Spinal cord (tissue), 10 donors: ENCODE measurements at places on chromosomes 16 and 17. TPM values are rescaled to one million over a fixed set of nuclear protein-coding genes. Genes with fewer than 3 reads are reported as not detected.

The IGFALS gene
- polyA plus RNA-seq: 1.3 TPM

The OR3A2 gene
- 1.3 TPM for polyA plus RNA-seq

The PLEKHG4 gene
- polyA plus RNA-seq: 6.1 TPM

The EVPLL gene
- 0.70 TPM for polyA plus RNA-seq

GRCh38 chr17:69335058-69335457, 8.1 kb upstream of the ABCA5 start:
- no peaks in the 10 kb centered on the region for H3K4me1 ChIP-seq
- DNase-seq: no peak
- H3K27me3 ChIP-seq: no peaks in the 10 kb centered on the region

DNA sequence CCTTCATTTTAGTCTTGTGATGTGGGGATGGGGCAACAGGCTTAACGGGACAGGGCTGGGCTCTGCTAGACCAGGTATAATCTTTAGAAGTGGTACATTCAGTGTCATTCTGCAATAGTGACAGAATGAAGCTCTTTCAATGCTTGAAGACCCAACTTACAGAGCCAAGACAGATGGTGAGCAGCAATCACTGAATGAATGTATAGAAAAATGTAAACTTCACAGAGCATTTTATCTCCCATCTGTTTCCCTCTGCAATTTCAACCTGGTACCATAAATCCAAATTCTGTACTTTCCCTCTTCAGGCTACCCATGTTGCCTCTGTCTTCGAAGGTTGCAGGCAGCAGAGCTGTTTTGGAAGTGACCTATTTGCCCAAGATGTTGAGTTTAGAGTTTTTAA, 33.5 kb upstream of the GOT2 start:
- H3K4me3 ChIP-seq: no peak overlapping the region
- no peaks in the 10 kb centered on the region for H3K4me1 ChIP-seq
- no peaks in the 10 kb centered on the region for H3K27me3 ChIP-seq
- no peak overlapping the region for H3K27ac ChIP-seq

- no peaks in the 10 kb centered on the region for H3K27me3 ChIP-seq
- H3K27ac ChIP-seq: no peak overlapping the region
- H3K4me3 ChIP-seq: no peak overlapping the region
- DNase-seq: no peak
These were observed 334.8 kb downstream of the CBLN1 start for GRCh38 chr16:48946686-48947370.

- no peak overlapping the region for H3K27ac ChIP-seq
- H3K36me3 ChIP-seq: no peaks in the 10 kb centered on the region
- H3K4me1 ChIP-seq: peaks cover 8% of the 10 kb centered on the region
- peaks cover 5% of the 10 kb centered on the region for H3K27me3 ChIP-seq
These were observed 321.4 kb downstream of the FOXL1 start for GRCh38 chr16:86899757-86900156.

GRCh38 chr17:48062273-48062672, 14.1 kb downstream of the NFE2L1 start:
- peaks cover 60% of the 10 kb centered on the region for H3K36me3 ChIP-seq
- H3K4me1 ChIP-seq: no peaks in the 10 kb centered on the region
- DNase-seq: no peak
- no peak overlapping the region for H3K27ac ChIP-seq
- H3K4me3 ChIP-seq: no peak overlapping the region
- no peaks in the 10 kb centered on the region for H3K27me3 ChIP-seq

DNA sequence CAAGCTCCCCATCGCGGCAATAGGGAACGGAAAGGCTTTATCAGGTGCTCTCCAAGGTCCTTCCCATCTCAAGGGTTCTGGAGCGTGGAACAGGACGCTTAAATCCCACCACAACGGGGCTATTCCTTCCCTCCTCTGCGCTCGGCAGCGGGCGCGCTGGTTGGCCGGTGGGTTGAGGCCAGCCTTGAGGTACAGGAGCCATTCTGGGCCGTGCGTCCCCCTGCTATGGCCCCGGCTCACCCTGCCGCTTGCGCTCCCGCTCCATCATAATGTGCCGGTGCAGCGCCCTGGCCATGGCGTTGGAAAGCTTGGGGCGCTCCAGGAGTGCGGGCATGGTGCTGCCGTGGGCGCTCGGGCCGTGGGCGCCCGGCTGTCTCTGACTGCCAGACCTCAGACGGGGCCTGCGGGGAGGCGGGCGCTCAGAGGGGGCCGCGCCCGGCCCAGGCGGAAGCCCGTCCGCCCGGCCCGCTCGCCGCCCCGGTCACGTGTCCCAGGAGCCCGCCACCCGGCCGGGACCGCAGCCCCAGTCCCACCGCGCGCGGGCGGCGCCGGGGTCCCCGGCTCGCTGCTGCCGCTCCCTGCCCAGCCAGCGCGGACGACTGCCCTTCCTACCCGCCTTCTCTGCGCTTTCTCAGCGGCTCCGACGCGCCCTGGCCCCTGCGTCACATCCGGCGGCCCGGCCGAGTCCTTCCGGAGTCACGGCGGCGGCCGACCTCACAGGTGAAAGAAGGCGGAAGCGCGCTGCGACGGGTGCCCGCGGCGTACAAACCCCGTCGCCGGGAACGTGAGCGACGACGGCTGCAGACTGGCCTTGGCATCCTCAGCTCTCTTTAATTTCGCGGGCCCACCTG, at the start of gene GPS2:
GPS2 (minus strand) TSS at position 642 of the 851 bp plus-strand sequence; CDS start at position 334, 308 bp downstream.
- peak within 1 kb of the TSS; percentile 92 for H3K27ac ChIP-seq
- H3K36me3 ChIP-seq: peaks cover 85% of the 10 kb centered on the region
- H3K27me3 ChIP-seq: no peaks in the 10 kb centered on the region
- DNase-seq: peak; percentile 83

DNA sequence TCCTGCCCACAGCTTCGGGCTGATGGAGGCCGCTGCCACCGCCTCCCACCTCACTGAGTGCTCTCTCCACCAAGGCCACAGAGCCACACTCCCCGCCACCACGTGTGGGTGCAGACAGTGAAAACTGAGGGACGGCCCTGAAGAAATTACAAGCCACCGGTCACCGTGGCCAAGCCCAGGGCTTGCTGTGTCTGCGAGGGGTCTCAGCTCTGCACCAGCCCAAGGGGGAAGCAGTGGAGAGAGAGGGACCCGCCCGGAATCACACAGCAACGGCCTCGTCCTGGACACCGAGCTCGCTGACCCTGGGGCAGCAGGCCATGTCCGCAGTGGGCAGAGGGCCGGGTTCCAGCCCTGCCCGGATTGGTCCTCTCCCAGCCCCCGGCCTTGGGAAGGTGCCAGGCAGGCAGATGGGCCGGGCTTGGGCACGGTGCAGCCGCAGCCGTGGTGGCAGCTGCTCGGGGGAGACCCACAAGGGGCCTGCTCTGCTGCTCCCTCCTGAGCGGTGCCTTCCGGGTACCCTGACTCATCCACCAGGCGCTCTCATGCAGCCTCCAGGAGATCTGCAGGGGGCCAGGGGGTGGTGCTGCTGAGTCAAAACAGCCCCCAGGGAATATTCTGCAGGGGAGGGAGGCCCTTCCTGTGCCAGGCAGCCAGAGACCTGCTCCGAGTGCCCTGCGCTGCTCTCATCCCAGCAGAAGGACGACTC, 52.0 kb downstream of the CBFA2T3 start:
- H3K4me1 ChIP-seq: peaks cover 82% of the 10 kb centered on the region
- no peaks in the 10 kb centered on the region for H3K27me3 ChIP-seq
- no peak overlapping the region for H3K4me3 ChIP-seq
- DNase-seq: no peak

DNA sequence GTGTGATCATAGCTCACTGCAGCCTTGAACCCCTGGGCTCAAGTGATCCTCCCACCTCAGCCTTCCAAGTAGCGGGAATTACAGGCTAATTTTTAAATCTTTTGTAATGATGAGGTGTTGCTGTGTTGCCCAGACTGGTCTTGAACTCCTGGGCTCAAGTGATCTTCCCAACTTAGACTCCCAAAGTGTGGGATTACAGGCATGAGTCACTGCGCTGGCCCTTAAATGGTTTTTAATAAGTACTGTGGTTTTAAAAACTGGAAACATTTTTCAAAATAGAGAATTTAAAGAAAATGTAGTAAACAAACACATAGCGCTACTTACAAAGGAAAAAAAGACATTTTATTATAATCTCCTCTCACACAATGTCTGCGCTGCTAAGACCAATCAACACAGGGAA, 32.2 kb downstream of the MARCHF10 start:
- no peak overlapping the region for H3K4me3 ChIP-seq
- H3K27me3 ChIP-seq: no peaks in the 10 kb centered on the region
- no peak for DNase-seq
- H3K27ac ChIP-seq: no peak overlapping the region
- no peaks in the 10 kb centered on the region for H3K4me1 ChIP-seq

DNA sequence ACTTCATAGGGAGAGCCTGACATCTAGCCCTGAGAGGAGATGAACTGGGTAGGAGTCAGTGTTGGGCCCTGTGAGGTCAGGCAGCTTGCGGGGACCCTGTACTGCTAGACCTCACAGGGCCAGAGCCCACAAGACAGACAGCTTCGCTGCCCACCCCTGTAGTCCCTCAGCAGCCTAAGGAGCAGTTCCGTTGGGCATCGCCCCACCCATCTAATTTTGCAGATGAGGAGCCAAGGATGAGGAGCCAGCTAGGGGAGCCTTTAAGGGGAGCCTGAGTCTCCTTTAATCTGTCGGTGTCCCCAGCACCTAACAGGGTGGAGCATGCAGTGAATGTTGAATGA, 755 bp upstream of the TUFM start:
- no peaks in the 10 kb centered on the region for H3K27me3 ChIP-seq
- peak overlapping the region; percentile 81 for H3K4me3 ChIP-seq
- H3K4me1 ChIP-seq: peaks cover 25% of the 10 kb centered on the region

GRCh38 chr16:81946206-81946605, 65.1 kb downstream of the SDR42E1 start:
- no peak for DNase-seq
- peaks cover 1% of the 10 kb centered on the region for H3K4me1 ChIP-seq
- H3K27ac ChIP-seq: no peak overlapping the region
- no peaks in the 10 kb centered on the region for H3K36me3 ChIP-seq
- H3K4me3 ChIP-seq: no peak overlapping the region

- peaks cover 13% of the 10 kb centered on the region for H3K4me1 ChIP-seq
- H3K27me3 ChIP-seq: no peaks in the 10 kb centered on the region
- H3K4me3 ChIP-seq: no peak overlapping the region
- H3K27ac ChIP-seq: no peak overlapping the region
These were observed 8.2 kb downstream of the HSD3B7 start for GRCh38 chr16:30992931-30993816.

GRCh38 chr16:83701494-83701893, 106.3 kb upstream of the HSBP1 start:
- H3K4me3 ChIP-seq: no peak overlapping the region
- no peaks in the 10 kb centered on the region for H3K36me3 ChIP-seq
- H3K27ac ChIP-seq: no peak overlapping the region
- no peak for DNase-seq
- H3K27me3 ChIP-seq: no peaks in the 10 kb centered on the region
- H3K4me1 ChIP-seq: no peaks in the 10 kb centered on the region

DNA sequence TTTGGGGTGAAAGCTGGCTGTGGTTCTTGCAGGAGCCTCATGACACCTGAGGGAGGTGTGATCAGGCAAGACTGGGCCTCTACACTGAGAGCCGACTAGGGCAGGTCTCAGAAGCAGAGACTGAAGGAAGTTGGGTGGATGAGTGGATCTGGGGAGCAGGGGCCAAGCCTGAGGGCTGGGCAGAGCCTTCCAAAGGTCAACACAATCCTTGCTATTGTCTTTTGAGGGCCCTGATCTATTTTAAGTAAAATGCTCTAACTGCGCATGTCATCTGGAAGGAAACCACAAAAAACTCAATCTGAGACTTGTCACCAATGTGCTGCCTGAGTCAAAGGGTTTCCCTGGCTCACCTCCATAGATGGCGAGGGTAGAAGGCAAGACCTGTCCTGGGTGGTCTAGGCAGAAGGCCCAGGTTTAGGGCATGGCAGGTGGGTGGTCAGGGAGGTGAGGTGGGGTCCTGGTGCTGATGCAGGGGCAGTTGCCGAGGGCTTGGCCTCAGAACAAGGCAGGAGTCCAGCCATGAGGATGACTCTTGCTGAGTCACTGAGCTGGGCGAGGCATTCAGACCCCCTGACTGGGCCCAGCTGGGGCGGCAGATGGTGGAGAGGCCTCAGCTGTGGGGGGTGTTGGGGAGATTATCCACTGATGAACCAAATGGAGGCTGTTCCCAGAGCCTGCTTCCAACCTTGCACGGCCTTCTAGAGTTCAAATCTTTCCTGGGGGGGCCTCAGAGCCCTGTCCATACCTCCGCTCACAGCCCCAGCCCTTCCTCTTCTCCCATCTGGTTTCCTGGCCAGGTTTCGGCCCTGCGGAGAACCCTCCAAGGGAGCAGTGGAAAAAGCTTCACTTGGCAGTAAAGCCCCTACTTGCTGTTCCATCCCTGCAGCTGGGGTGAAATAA, 5.1 kb downstream of the MVP start:
- DNase-seq: no peak
- H3K36me3 ChIP-seq: peaks cover 7% of the 10 kb centered on the region
- H3K27ac ChIP-seq: peak overlapping the region; percentile 47
- peaks cover 27% of the 10 kb centered on the region for H3K4me1 ChIP-seq

- peaks cover 47% of the 10 kb centered on the region for H3K4me1 ChIP-seq
- no peak for DNase-seq
- no peak overlapping the region for H3K4me3 ChIP-seq
- no peaks in the 10 kb centered on the region for H3K27me3 ChIP-seq
- H3K27ac ChIP-seq: no peak overlapping the region
- peaks cover 29% of the 10 kb centered on the region for H3K36me3 ChIP-seq
These were observed 23.8 kb downstream of the LDHD start for GRCh38 chr16:75092777-75093176.

- peaks cover 34% of the 10 kb centered on the region for H3K4me1 ChIP-seq
- peak; percentile 77 for DNase-seq
- H3K4me3 ChIP-seq: no peak overlapping the region
- peaks cover 10% of the 10 kb centered on the region for H3K27me3 ChIP-seq
- no peaks in the 10 kb centered on the region for H3K36me3 ChIP-seq
These were observed 224.0 kb upstream of the TNRC6C start for GRCh38 chr17:77734371-77735080.

- no peak for DNase-seq
- H3K4me3 ChIP-seq: no peak overlapping the region
- no peak overlapping the region for H3K27ac ChIP-seq
- H3K27me3 ChIP-seq: no peaks in the 10 kb centered on the region
These were observed 3.8 kb downstream of the CREBBP start for GRCh38 chr16:3876695-3877094.

- no peaks in the 10 kb centered on the region for H3K4me1 ChIP-seq
- H3K4me3 ChIP-seq: no peak overlapping the region
- no peaks in the 10 kb centered on the region for H3K36me3 ChIP-seq
- no peak overlapping the region for H3K27ac ChIP-seq
- H3K27me3 ChIP-seq: no peaks in the 10 kb centered on the region
These were observed 307.1 kb downstream of the TMEM114 start for GRCh38 chr16:8283195-8283594.

DNA sequence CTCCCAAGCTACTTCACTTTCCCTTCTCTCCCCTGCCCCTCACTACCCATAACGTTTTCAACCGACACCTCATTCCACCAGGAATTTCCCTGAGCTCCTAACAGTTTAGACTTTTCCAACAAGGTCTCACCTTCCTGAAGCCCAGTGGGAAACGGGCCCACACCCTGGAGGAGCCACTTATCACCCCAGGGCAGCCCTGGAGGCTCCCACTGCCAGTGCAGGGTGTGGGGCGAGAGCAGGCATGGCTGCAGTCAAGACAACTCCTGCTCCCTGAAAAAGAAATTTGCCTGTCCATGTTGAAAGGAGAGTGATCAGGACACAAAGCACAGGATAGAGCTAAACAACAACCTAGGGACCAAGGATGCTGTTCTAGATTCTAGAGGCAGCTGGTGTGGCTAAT, 1.7 kb upstream of the CCNF start:
- no peak for DNase-seq
- H3K4me3 ChIP-seq: no peak overlapping the region
- peaks cover 12% of the 10 kb centered on the region for H3K36me3 ChIP-seq
- H3K4me1 ChIP-seq: peaks cover 37% of the 10 kb centered on the region
- H3K27me3 ChIP-seq: no peaks in the 10 kb centered on the region
- H3K27ac ChIP-seq: no peak overlapping the region
